ENCODE measurements at places on chromosomes 11 and 22.

GRCh38 chr11:65432686-65433582 is 10.3 kb downstream of the NEAT1 start:
- DNase-seq = no peak

DNA sequence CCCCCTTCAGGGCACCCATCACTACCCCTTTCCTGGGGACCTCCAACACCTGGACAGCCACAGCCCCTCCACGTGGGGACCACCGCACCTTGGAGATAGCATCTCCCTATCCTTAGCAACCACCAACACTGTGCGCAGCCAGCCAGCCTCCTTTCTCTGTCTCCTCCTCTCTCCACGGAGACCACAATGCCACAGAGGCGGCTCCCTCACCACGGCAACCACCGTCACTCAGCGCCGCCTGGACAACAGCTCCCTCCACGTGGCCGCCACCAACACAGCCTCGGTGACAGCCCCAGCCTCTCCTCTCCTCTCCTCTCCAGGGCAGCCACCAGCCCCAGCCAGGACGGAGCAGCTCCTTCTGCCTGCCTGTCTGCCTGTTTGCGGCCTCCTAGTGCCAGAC is 10.5 kb downstream of the ELFN2 start:
- DNase-seq = no peak

DNA sequence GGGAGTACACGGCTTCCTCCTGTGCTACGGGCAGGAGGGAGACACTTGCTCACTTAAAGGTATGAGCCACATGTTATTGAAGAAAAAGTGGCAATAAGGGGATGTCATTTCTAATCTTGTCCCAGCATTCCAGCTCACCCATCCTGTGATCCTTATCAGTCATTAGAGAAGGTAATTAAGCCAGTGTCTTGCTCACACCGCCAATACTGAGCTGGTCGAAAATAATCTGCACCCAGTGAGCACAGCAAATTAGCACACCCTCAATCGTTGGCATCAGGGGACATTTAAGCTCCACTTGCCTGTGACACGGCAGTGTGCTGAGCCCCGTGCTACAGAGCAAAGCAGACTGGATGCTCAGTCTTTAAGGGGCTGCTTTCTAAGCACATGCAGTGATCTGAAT is 510.7 kb downstream of the OPCML start:
- no peak for DNase-seq

DNA sequence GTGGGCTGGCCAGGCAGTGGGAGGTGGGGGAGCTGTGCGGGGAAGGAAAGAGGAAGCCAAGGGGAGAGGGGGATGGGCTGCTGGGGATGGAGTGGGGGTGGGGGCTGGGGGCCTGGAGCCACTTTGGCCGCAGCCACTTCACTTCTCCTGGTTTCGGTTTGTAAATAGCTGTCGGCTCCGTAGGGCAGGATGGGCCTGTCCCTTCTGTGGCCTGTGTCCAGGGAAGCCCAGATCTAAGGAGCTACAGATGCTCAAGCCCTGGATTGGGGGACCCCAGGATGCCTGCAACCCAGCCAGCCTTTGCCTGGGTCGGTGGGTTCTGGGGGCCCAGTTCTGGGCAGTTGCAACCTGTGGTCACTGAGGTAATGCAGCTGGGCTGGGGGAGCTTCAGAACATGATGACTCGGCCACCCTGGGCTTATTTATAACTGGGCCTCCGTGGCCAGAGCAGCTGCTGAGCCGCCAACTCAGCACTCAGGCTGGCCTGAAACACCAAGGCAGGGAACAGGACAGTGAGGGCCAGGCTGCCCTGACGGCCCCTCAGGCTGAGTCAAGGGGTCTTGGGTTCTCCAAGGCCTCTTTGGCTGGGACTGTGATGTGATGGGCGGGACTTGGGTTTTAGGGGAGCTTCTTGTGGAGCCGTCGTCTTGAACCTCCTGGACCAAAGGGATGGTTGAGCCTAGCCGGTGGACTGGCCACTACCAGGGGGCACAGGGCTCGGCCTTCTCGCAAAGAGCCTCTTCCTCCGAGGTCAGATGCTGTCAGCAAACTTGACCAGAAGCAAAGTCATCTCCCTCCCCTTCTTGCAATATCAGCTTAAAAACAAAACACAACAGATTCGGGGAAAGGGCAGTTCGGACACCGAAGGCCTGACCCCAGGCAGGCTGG is 15.0 kb upstream of the SLC39A13 start:
- no peak for DNase-seq

- no peak for DNase-seq
Observed at GRCh38 chr11:3190600-3190999, 25.5 kb upstream of the OSBPL5 start.

- no peak for DNase-seq
Observed at GRCh38 chr11:17930544-17931125, 82.2 kb downstream of the SERGEF start.

DNA sequence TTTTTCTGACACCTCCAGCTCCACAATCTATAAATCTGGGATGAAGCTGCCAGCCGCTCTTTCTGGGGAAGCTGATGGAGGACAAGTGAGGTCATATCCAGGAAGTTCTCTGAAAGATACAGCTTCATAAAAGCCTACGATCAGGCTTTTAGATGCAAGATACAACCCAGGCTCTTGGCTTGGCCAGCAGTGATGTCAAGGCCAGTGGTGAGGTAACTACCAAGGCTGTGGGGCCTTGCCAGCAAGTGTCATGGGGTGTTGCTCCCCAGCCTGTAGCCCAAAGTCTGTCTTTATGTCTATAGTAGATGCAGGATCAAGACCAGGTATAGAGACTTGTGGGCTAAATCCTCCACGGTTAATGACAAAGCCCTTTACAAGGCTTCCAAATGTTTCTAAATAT is 70.1 kb upstream of the TIMP3 start:
- DNase-seq = no peak

DNA sequence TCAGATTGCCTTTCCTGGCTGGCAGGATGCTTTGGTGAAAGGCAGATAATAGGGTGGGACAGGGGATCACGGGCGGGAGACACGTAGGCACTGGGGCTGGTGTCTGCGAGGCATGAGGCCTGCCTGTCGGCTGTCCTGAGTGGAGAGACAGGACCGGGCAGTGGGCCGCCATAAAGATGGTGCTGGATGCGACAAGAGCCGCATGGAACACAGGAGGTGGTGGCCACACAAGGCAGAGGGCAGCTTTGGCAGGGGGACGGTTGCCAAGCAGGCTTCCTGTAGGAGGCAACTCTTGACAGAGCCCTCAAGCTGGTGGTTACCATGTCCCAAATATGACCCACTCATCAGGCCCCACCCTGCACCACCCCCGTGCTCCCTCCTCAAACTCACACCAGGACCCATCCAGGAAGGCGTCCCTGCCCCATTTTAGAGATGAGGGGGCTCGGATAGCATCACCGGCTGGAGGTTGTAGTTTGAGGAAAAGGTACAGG is 4.9 kb upstream of the PPARA start:
- no peak for DNase-seq

DNA sequence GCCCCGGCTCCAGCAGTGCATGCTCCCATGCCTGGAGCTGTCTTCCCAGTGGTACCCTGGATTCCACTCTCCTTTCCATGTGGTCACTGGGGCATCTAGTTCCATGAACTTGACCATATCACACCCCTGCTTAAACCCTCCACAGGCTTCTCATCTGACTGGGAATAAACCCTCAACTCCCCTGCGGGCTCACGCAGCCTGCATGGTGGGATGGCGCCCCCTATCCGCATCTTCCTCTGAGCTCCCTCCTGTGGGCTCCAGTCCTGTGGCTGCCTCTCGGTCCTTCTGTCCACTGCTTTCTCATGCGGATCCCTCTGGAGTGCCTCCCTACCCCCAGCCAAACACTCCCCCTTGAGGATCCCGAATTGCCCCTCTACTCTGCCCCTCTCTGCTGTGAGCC is 41.4 kb upstream of the TTLL12 start:
- DNase-seq = peak; percentile 35

GRCh38 chr22:40453671-40454070 is 83.3 kb downstream of the SGSM3 start:
- DNase-seq = no peak

DNA sequence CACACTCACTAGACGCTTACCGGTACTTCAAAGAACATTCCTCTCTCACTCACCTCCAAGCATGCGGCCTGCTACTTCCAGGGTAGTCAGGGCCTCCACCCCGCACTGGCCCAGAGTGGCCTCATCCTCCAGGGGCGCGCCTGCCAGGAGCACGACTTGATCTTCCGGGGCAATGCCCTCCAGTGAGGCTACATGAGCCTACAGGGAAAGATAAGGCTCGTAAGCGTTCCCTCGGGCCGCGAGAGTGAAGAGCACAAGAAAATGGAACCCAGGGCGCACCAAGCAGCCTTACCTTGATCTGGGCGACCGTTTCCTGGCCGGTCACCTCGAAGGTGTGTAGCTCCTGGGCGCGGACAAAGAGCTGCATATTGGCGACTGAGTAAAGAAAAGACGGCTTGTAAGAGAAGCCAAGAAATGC is 478 bp downstream of the FAU start:
- DNase-seq = no peak
